ENCODE measurements at places on chromosomes 11 and 22. TPM values are rescaled to one million over a fixed set of nuclear protein-coding genes. Genes with fewer than 3 reads are reported as not detected.

DNA sequence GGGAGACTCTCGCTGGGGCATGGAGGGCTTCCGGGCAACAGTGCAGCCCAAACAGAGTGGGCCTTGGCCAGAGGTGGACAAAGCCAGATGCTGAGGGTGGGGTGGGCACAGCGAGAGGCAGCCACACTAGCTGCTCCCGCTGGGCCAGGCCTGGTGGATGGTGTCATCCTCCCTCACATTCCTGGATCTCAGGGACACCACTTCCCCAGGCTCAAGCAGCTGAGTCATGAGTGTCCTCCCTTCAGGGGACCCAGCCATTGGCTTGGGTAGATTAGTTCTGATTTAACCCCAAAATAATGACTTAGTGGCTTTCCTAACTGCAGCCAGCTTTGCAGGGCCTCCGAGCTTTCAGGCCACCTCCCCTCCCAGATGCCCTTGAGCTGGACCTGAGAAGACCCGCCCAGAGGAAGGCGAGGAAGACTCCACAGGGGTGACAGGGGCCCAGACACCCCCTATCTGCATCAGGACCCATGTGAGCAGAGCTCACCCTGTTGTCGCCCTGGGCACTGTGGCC, 25.9 kb upstream of the WNT7B start:
- H3K36me3 ChIP-seq, result no peaks in the 10 kb centered on the region
- no peak overlapping the region for H3K27ac ChIP-seq
- peaks cover 54% of the 10 kb centered on the region for H3K4me1 ChIP-seq
- no peak overlapping the region for H3K4me3 ChIP-seq
- no peak for DNase-seq

GRCh38 chr11:61911701-61912529, 5.5 kb downstream of the RAB3IL1 start:
- peak; percentile 35 for DNase-seq
- H3K27me3 ChIP-seq, result no peaks in the 10 kb centered on the region
- no peaks in the 10 kb centered on the region for H3K36me3 ChIP-seq
- H3K27ac ChIP-seq, result peak overlapping the region; percentile 66
- peaks cover 78% of the 10 kb centered on the region for H3K4me1 ChIP-seq
- H3K4me3 ChIP-seq, result no peak overlapping the region

DNA sequence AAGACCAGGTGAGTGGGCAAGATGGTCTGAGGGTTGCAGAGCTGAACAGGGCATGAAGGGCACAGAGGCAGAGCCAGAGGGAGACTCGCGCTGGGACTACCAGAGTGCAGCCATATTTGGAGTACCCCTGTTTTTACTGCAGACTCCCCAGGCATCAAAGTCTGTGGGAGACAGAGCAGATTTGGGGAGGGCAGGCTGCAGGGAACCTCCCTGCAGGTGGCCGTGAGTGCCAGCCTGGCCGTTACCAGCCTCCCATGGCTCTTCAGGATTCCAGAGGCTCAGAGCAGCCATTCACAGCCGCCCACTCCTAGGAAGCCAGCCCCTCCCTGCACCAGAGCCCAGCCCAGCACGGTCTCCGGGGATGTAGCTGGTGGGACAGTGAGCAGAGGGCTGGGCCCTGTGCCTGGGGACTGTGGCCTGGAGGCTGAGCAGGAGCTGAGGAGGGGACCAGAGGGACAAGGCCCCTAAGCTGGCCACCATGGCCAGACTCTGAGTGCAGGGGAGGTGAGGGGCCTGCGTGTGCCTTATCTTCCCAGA, at the start of gene SEPTIN3:
SEPTIN3 (plus strand) TSS at position 334 of the 537 bp plus-strand sequence. CDS start 2,050 bp downstream, outside the sequence.
- no peaks in the 10 kb centered on the region for H3K4me1 ChIP-seq
- no peak within 1 kb of the TSS for H3K4me3 ChIP-seq
- no peaks in the 10 kb centered on the region for H3K27me3 ChIP-seq
- no peaks in the 10 kb centered on the region for H3K36me3 ChIP-seq

DNA sequence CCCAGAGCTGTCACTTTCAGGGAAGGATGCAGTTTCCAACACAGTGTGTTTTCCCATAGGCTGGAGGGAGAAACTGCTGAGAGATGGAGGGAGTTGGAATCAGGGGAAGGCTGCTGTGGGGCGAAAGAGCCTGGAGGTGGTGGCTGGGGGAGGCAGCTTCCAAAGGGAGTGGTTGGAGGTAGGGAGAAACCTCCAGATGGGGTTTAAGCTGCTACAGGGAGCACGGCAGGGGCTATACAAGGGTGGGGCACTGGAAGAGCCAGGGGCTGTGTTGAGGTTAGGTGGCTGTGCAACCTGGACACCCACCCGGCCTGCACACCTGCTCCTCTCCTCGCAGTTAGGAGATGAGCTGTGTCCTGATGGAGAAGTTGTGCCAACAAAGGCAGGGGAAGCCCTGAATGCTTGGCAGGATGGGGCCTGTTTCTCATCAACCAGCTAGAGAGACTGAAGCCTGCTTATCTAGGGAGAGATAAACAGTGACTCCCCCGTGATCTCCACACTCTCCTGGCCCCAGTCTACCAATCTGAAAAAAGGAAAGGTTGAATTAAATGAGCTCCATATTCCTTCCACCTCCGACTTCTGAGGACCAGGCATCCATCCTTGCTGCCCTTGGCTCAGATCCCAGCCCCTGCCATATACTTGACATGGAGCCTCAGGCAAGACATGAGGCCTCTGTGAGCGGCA, 3.6 kb upstream of the SLCO2B1 start:
- DNase-seq, result no peak
- no peaks in the 10 kb centered on the region for H3K27me3 ChIP-seq
- H3K4me1 ChIP-seq, result no peaks in the 10 kb centered on the region
- no peak overlapping the region for H3K4me3 ChIP-seq

DNA sequence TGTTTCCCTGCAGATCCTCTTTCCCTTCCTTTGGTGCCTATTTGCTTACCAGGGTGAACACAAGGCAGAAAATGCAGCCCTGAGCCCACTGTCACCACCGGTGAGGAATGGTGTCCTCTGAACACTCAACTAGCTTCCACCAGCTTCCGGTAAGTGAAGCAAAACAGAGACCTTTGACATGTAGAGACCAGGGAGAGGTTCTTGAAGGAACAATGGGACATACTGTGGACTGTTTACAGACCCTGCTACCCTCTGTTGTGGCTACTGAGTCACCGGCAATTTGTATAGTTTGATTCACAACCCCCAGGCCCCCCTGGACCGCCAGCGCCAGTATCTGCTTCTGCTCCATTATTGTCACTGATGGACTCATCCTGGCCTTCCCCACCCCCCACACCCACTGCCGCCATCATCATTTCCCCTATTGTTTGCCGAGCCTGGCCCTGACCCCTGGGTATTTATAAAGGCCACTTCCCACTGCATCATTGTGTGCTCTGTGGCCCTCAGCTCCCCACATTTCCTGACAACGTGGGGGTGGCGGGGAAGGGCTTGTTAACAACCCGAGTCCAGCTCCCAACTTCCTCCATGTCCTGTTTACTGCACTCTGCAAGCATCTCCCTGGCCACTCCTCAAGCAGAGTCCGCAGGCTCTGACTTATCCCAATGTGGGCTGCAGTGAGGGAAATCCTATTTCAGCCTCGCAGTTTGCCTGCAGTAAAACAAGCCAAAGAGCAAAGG, 252.9 kb downstream of the ETS1 start:
- H3K36me3 ChIP-seq, result no peaks in the 10 kb centered on the region
- H3K4me3 ChIP-seq, result no peak overlapping the region
- DNase-seq, result no peak
- no peaks in the 10 kb centered on the region for H3K27me3 ChIP-seq

DNA sequence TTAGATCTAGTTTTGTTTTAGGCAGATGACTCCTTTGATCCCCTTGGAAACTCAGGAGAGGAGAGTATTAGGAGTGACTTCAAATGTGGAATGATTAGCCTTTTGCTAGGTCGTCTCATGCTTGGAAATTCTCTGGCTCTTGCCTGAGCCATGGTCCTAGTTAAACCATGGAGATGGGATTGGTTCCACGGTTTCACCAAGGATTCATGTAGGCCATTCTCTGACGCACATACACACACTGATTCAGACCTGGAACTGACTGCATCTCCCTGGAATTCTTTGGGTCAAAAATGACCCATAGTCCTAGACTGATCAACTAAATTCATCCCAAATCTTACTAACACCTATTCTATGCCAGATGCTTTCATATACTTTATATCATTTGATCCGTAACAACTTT, 56.5 kb downstream of the POLD3 start:
- no peak overlapping the region for H3K4me3 ChIP-seq
- no peak for DNase-seq
- H3K27ac ChIP-seq, result no peak overlapping the region
- no peaks in the 10 kb centered on the region for H3K27me3 ChIP-seq
- no peaks in the 10 kb centered on the region for H3K4me1 ChIP-seq

DNA sequence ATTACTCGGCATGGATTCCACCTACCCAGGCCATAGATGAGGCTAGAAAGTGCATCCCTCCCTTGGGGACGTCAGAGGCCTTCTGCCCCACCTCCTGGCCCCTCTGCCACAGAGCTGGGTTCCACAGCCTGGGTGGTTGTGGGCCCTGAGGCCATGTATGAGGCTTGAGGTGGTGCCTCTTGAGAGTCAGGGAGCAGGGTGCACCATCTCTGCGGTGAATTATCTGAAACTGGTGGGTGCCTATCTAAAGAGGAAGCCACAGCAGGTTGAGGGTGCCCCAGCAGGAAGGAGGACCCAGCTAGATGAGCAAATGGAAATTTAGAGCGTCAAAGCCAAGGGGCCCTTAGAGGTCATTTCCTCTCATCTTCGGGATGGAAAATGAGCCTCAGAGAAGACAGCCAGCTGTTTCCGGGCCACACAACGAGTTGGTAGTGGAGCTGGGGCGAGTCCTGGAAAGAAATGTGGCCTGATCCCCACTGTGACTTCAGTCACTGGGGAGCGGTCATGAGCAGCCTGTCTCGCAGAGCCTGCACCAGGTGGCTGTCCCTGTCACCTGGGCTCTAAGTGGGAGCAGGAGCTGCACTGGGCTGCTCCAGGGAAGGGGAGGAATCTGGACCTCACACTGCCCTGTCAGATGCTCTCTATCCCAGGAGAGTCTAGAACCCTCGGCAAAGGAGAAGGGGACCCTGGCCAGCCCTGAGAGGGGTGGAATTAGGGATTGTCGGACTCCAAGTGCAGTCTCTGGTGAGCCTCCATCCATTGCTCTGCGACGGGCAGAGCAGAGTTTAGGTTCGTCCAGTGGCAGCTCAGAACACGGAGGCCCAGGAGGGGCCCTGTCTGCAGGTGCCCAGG, 7.3 kb downstream of the ADORA2A start:
- DNase-seq, result no peak
- no peaks in the 10 kb centered on the region for H3K36me3 ChIP-seq
- peaks cover 29% of the 10 kb centered on the region for H3K4me1 ChIP-seq
- no peaks in the 10 kb centered on the region for H3K27me3 ChIP-seq

KAT5 gene
- 121 TPM for total RNA-seq

CALCA gene
- not detected for total RNA-seq

ZNF280B gene
- total RNA-seq, result 51.2 TPM

SYT8 gene
- total RNA-seq, result 2.7 TPM

UBQLN3 gene
- total RNA-seq, result 105 TPM

Measured in testis (tissue), 5 donors.